CD4-positive, alpha-beta T cell treated with Interleukin-6 at 100 ng/mL for 8 hours (primary cell): ENCODE measurements at places on chromosomes 4 and X.
A peak's percentile ranks its signal among the peaks of the same experiment; 100 is the strongest.

DNA sequence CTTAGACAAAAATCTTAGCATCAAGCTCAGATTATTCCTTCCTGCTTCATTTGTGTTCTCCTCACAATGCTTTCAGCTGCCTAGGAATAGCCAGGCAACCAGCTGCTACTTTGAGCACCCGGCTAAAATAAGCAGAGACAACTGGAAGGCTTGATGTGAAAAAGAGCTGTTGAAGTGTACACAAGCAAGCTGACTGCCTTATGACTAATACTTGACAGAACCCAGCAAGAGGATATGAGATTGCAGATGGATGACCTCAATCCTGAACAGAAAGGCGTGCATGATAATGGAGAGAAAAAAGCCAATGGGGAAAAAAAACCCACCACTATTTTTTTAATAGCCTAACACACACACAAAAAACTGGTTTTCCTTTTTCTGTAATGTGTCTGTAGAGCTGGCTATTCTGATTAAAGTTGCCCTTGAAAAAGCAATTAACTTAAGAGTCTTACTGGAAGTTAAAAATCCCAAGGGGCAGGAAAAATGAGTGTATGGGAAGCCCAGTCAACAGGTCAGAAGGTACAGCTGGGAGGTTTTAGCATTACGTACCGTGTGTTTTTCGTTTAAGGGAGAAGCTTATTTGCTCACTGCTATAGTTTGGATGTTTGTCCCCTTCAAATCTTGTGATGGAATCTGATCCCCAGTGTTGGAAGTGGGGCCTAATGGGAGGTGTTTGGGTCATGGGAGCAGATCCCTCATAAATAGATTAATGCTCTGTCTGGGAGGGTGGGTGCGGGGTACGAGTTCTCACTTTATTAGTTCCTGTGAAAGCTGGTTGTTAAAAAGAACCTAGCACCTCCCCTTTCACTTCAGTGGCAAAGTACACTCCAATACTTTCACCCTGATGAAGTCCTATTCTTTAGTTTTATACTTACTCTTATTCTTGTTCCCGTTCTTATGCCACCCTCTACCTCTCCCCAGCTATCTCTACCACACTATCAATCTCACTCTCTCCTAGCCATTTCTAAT lies 37.1 kb upstream of the HERC6 start:
- DNase-seq = no peak

GRCh38 chr4:48173056-48173991 lies 39.3 kb upstream of the TXK start:
- no peak for DNase-seq

DNA sequence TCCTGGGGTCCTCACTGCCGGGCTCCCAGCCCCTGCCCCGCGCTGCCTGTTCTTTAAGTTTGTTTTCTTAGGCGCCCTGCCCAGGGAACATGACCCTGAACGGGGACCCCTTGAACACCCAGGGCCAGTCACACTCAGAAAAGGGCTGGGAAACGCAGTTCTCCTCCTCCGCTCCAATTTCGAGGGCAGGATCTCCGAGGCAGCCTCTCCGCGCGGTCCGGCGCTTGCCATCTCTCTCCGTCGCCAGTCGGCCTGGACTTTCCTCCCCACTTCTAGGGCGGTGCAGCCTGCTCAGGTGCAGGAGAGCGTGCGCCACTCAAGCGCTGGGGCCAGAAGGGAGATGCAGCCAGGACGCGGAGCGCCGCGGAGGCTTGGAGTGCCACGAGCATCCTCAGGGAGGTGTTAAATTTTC lies 9.9 kb downstream of the PRDM8 start:
- no peak for DNase-seq

- DNase-seq = no peak
Measured at GRCh38 chrX:153886915-153887314, 942 bp upstream of the L1CAM start.

DNA sequence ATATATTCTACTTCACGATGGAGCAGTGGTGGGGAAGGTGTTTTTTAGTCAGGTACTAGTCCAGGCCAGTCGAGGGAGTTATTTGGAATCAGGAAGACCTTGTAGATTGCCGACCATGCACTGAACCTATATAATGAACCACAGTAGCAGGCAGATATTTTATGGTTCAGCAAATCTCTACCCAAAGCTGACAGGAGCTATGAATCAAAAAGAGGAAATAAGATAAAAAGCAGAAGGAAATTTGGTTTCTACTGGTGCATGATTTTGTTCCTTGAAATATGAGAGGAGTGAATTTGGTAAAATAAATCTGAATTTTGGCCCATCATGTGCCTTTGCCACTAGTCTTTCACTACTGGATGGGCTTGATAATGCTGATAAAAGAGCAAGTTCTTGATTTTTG lies 924.3 kb upstream of the DIAPH2 start:
- DNase-seq = no peak

GRCh38 chrX:97685753-97686152 lies 802.0 kb downstream of the RPA4 start:
- no peak for DNase-seq

GRCh38 chr4:147793569-147794313 lies 61.9 kb downstream of the ARHGAP10 start:
- no peak for DNase-seq

DNA sequence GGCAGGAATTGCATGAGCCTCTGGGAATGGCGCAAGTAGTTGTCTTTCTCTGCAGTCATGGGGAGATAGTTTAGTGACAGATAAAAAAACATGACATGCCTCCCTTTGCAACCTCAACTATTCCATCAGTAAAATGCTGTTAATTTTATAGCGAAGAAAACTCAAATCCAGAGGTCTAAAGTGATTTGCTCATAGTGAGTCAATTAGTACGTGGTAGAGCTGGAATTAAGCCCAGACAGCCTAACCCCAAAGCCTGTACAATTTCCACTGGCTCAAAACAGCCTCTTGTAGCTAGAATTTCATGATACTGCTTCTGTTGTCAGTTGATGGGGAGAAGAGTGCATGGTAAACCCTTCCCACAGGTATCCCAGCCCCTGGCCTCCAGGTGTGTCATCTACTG lies 81.3 kb upstream of the TRPC5 start:
- no peak for DNase-seq

GRCh38 chrX:38871129-38872029 lies 70.1 kb downstream of the MID1IP1 start:
- DNase-seq = no peak

DNA sequence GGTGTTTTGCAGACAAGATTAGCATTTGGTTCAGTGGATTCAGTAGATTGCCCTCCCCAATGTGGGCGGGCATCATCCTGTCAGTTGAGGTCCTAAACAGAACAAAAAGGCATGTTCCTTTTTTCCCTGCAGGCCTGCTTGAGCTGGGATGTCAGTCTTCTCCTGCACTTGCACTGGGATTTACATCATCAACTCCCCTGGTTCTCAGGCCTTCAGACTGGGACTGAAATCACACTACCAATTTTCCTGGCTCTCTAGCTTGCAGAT lies 278.9 kb upstream of the FTHL17 start:
- no peak for DNase-seq

GRCh38 chrX:10087391-10087790 lies 69.4 kb upstream of the CLCN4 start:
- DNase-seq = no peak

DNA sequence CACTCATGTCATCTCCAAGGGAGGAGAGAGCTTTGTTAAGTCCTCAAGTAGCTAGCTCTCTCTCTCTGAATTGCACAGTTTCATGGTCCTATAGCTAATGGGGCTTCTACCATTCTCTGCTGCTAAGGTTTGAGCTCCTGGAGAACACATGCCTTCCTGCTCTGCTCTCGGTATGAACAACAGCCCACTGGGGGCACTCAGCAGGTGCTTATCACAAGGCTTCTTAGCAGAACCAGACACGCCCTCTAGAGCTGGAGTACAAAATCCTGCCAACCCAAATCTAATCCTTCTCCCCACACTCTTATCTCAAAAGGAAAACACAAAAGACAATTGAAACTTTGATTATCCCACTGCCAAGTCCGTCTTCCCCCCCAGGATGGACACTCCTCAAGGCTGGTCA lies 176.5 kb downstream of the HS3ST1 start:
- DNase-seq = no peak

- DNase-seq = peak; percentile 4
Measured at GRCh38 chrX:37912304-37912703, 64.9 kb upstream of the DYNLT3 start.

- DNase-seq = no peak
Measured at GRCh38 chr4:866761-867390, 40.9 kb upstream of the CPLX1 start.

- no peak for DNase-seq
Measured at GRCh38 chr4:139808381-139808807, 142.8 kb downstream of the MGST2 start.

- no peak for DNase-seq
Measured at GRCh38 chrX:41064018-41064417, 21.2 kb upstream of the USP9X start.

GRCh38 chr4:145436796-145437195 lies 44.9 kb upstream of the SMAD1 start:
- DNase-seq = no peak

DNA sequence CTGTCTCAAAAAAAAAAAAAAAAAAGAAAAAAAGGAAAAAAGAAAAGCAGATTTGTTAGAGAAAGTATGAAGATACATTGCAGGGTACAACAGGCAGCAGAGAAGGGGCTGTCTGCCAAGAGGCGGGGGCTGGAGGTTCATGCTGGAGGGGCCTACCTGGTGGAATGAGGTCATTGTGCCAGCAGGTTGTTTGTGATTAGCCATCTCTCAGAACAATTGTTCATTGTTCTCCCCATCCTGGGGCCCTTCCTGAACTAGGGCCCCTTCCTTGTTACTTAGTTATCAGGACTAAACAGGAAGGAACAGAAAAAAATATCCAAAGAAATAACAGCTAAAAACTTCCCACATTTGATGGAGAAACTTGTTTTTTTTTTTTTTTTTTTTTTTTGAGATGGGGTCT lies 14.0 kb upstream of the GPKOW start:
- DNase-seq = no peak

DNA sequence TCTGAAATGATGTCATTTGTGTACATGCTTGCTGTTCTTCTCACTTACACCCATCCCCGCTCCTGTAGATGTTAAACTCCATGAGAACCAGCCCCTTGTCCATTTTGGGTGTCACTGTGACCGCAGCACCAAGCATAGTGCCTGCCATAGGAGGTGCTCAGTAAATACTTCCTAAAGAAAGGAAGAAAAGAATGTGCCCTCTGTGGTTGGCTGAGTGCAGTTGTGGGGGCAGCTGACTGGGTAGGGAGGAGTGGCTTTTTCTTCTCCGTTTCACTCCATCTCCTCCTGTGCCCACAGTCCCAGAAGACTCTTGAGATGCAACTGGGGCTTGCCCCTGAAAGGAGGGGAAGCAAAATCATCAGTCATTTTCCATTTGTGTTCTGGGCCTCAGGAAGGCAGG lies 25.5 kb downstream of the PHEX start:
- no peak for DNase-seq

- no peak for DNase-seq
Measured at GRCh38 chrX:154605566-154605965, 13.5 kb downstream of the CTAG1B start.

DNA sequence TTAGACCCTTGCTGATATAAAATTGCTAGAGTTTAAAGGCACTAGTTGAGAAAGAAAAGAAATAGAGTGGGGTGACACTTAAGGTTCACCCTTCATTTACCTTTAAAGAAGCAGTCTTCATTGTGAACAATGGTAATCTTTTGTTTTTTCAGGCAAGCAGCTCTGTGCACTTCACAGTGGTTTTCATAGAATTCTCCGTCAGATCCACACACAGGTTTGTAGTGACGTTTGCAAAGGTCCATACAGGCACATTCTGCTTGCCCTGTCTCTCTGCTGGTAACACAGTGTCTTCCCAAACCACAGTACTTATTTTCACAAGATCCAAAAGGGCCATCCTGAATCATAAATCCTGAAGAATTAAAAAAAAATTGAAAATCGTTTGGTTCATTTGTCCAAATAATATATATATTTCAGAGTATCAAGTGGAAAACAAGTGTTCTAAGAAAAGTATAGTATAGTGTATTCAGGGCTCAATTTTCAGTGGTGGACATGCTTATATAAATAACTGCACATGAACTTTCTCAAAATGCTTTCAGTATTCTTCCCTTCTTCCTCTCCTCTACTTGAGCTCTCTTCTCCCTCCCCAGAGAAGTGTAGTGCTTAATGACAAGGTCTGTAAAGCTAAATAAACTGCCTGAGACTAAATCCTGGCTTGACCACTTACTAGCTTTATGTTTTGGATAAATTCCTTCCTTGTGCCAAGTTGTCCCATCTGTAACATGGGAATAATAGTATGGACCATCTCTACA lies 243.3 kb downstream of the FSTL5 start:
- no peak for DNase-seq

- DNase-seq = no peak
Measured at GRCh38 chr4:11512871-11513270, 84.2 kb upstream of the HS3ST1 start.

DNA sequence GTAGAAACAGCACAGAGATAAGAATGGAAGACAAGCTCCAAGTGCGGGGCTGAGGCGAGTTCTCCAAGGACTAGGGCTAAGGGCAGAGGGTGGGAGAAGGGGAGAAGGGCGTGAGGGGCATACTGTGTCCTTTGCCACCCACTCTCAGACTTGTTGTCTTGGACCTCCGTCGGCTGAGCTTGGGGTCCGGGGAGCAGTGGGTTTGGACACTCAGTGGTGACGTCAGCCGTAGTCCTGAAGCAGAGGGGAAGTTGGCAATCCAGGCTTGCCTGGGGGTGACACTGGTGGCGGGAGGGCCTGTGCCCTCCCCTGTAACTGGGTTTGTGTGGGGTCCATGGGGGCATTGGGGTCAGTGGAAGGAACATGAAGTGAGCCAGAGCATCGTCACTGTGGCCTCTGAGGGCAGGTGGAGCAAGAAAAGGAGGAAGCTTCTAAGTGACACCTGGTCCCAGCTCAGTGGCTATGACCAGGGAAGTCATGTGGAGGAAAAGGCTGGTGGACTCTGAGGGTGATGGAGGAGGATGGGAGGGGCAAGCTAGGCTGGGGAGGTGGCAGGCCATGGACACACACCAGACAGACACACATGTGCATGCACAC lies 17.6 kb downstream of the CD99 start:
- no peak for DNase-seq

DNA sequence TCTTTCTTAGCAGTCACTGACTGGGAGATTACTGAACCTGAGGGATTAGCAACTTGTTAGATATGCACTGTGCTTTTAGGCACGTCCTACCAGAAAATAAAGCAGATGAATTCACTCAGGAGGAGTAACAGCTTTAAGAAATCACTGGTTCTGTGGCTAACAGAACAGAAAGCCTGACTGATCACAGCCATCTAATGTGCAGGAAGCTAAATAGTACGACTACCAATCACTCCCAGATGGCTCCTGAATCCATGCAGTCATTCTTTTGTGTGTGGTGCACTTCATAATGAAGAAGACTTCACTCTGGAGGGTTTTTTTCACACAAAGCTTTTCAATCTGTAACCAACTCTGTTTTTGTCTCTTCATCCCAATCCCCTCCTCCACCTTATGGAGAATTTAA lies 305.3 kb upstream of the INTU start:
- no peak for DNase-seq
